ENCODE measurements at places on chromosomes 11 and 22. TPM values are rescaled to one million over a fixed set of nuclear protein-coding genes. Genes with fewer than 3 reads are reported as not detected.

The TRIM48 gene
- polyA plus RNA-seq, result not detected

The SHANK2 gene
- 4.8 TPM for polyA plus RNA-seq

The SHISAL1 gene
- 0.26 TPM for polyA plus RNA-seq

The NNMT gene
- 1,814 TPM for polyA plus RNA-seq

The TRIM29 gene
- 0.38 TPM for polyA plus RNA-seq

The HEPHL1 gene
- polyA plus RNA-seq, result 0.25 TPM

The KREMEN1 gene
- 1.9 TPM for polyA plus RNA-seq

The PANX2 gene
- 0.97 TPM for polyA plus RNA-seq

The C11orf65 gene
- polyA plus RNA-seq, result not detected

The H19 gene
- polyA plus RNA-seq, result 4.5 TPM

The TMEM25 gene
- polyA plus RNA-seq, result 30.2 TPM

The ST13 gene
- polyA plus RNA-seq, result 177 TPM

The RAG1 gene
- 0.05 TPM for polyA plus RNA-seq

The SLC25A18 gene
- polyA plus RNA-seq, result 0.18 TPM

The KRTAP5-9 gene
- not detected for polyA plus RNA-seq

The OR8G5 gene
- not detected for polyA plus RNA-seq

The TENM4 gene
- polyA plus RNA-seq, result 0.25 TPM

The NXPE1 gene
- polyA plus RNA-seq, result 0.15 TPM

The MFRP gene
- not detected for polyA plus RNA-seq

The TEX12 gene
- polyA plus RNA-seq, result not detected

The FOSL1 gene
- 6.4 TPM for polyA plus RNA-seq

The APOA4 gene
- 457 TPM for polyA plus RNA-seq

The PHF5A gene
- polyA plus RNA-seq, result 29.8 TPM

The GALNT18 gene
- polyA plus RNA-seq, result 5.5 TPM

The HOATZ gene
- not detected for polyA plus RNA-seq

The BMAL1 gene
- polyA plus RNA-seq, result 38.4 TPM

The NLRP14 gene
- polyA plus RNA-seq, result not detected

The VPS11 gene
- 60.5 TPM for polyA plus RNA-seq

The KIRREL3 gene
- not detected for polyA plus RNA-seq

The PKP3 gene
- 0.05 TPM for polyA plus RNA-seq

The SORL1 gene
- polyA plus RNA-seq, result 0.79 TPM
